Frontal cortex (tissue), 4 donors: ENCODE measurements at places on chromosomes 13 and 19. TPM values are rescaled to one million over a fixed set of nuclear protein-coding genes. Genes with fewer than 3 reads are reported as not detected.

- DNase-seq: no peak
These were observed 62.8 kb upstream of the ATP12A start for GRCh38 chr13:24617256-24618010.

- DNase-seq: no peak
These were observed 172.0 kb downstream of the TEX29 start for GRCh38 chr13:111492341-111492950.

DNA sequence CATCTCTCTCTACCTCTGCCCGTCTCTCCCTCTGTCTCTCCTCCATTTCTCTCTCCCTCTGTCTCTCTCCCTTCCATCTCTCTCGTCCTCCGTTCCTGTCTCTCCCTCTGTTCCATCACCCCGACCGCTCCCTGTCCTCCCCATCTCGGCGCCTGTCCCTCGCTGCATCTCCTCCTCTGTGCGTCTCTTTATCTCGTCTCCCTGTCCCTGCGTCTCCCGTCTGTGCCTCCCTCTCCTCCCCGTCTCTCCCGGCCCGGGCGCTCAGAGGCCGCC is 4.6 kb downstream of the GRIN2D start:
- no peak for DNase-seq

DNA sequence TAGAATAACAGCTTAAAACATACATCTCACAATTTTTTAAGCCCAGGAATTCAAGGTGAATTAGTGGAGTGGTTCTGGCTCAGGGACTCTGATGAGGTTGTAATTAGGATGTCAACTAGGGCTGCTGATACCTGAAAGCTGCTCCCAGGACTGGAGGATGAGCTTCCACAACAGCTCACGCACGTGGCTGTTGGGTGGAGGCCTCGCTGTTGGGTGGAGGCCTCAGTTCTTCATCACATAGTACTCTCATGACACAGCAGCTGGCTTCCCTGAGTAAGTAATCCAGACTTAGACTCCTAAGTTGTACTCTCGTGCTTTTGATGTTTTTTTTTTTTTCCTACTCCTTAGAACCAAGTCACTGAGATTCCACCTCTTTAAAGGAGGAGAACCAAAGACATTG is 577.1 kb upstream of the PRR20A start:
- no peak for DNase-seq

DNA sequence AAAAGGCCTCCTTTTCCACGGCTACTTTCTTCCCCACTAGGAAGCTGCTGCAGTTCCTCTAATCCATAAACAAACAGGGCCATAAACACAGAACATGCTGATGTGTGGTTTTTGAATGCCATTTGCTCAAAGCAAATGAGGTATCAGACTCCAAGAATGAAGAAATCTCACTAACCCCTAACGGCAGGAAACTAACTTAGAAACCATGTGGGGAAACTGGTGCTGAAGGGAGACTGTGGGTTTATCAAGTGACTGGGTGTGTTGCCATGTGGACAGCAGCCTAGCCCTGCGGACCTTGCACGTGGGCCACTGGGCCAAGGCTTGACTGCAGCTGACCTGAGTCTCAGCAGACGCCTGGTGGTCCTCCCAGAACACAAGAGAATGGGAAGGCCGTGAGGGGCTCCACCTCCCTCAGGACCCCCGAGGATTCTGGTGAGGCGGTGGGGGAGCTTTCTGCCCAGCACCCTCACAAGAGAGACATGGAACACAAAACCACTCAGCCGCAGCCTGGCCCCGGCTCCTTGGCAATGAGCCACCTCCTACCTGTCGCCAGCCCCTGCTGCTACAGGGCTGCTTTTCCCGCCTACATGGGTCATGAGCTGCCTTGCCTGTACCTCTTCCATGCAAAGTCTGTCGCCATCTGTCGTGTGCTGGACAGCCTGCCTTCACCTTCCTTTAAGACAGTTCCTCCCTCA is 10.6 kb downstream of the SLC15A1 start:
- no peak for DNase-seq

DNA sequence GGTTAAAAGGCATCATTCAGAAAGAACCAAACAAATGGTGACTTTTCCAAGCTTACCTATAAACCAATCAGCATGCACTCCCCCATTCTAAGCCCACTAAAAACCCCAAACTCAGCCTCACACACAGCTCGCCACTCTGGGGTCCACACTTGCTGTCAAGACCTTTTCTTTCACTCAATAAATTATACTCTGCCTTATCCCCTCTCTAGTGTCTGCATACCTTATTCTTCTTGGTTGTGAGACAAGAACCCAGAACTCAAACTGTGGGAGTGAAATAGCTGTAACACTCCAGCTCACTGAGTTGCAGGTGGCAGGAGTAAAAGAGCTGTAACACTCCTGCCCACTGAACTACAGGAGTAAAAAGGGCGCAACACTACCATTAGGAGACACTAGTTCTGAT is 559.0 kb downstream of the TBC1D4 start:
- DNase-seq: no peak

GRCh38 chr13:28470296-28470695 is 24.6 kb downstream of the FLT1 start:
- DNase-seq: no peak

GRCh38 chr19:35782589-35782988 is 7.2 kb downstream of the ARHGAP33 start:
- DNase-seq: no peak

DNA sequence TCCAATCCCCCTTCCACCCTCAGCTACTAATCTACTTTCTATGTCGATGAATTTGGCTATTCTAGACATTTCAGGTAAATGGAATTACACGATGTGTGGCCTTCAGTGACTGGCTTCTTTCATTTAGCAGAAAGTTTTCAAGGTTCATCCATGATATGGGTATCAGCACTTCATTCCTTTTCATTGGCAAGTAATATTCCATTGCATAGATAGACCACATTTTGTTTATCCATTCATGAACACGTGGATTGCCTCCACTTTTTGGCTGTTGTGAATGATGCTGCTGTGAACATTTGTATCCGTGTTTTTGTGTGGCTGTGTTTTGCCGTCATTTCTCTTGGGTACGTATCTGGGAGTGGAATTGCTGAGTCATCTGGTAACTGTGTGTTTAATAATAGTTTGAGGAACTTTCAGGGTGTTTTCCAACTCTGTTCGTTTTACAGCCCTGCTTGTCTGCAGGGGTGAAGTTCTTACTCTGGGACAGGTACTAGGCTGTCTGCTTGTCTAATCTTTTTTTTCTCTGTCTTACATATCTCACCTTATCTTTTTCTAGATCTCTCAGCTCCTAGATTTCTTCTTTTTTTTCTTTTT is 32.5 kb downstream of the MARK4 start:
- DNase-seq: no peak

DNA sequence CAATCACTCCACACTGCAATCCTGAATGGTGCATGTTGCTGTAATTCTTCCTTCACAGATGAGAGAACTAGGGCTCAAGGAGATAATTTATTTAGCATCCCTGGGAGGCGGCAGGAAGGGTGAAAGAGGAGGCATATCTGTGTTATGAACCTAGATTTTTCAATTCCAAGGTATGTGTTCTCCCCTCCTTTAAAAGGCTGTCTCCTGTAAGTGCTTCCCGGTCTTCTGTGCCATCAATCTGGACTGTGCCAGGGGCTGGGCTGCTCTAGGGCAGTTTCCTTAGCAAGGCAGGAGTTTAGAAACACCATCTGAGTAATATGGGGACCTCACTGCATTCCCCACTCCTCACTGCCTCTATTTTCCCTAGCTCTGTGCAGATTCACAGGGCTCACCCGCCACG is 185.0 kb downstream of the RFC3 start:
- no peak for DNase-seq

GRCh38 chr13:59446391-59446790 is 717.3 kb downstream of the DIAPH3 start:
- DNase-seq: no peak

- peak; percentile 85 for DNase-seq
These were observed 19.3 kb upstream of the ZNF888 start for GRCh38 chr19:52942386-52943133.

Gene CGB5
- not detected for total RNA-seq
